Stimulated activated CD4-positive, alpha-beta T cell treated with anti-CD3 and anti-CD28 coated beads, Interleukin-4, amount 100 ng/mL, for 1 hour (primary cell): ENCODE measurements at places on chromosomes 5 and 9.

GRCh38 chr5:31937226-31937625, 236.9 kb downstream of the GOLPH3 start:
- no peak for DNase-seq

GRCh38 chr5:168578538-168579487, at the start of gene PANK3:
PANK3 (minus strand) TSS chr5:168579368; CDS start chr5:168579283, 85 bp downstream.
- no peak for DNase-seq

DNA sequence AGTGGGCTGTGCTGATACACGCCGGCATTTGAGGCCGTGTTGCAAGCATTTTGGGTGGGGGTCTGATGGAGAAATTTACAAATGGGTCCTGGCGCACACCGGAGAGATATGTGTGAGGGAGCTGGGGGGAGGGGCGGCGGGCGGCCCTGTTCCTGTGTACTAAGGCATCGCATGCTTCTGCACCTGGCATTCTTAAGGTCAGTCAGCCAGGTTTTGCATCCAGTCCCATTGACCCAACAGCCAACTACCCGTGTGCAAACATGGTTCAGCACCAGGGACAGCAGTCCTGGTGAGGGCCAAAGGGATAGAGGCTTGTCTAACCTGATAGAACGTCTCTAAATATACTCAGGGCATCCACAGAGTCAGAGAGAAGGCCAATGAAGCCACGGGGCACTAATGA, 839 bp downstream of the GABRG2 start:
- DNase-seq = no peak

- DNase-seq = no peak
These were observed 119.8 kb downstream of the AUH start for GRCh38 chr9:91241909-91242308.

GRCh38 chr5:150036513-150036912, 36.0 kb downstream of the HMGXB3 start:
- DNase-seq = no peak

DNA sequence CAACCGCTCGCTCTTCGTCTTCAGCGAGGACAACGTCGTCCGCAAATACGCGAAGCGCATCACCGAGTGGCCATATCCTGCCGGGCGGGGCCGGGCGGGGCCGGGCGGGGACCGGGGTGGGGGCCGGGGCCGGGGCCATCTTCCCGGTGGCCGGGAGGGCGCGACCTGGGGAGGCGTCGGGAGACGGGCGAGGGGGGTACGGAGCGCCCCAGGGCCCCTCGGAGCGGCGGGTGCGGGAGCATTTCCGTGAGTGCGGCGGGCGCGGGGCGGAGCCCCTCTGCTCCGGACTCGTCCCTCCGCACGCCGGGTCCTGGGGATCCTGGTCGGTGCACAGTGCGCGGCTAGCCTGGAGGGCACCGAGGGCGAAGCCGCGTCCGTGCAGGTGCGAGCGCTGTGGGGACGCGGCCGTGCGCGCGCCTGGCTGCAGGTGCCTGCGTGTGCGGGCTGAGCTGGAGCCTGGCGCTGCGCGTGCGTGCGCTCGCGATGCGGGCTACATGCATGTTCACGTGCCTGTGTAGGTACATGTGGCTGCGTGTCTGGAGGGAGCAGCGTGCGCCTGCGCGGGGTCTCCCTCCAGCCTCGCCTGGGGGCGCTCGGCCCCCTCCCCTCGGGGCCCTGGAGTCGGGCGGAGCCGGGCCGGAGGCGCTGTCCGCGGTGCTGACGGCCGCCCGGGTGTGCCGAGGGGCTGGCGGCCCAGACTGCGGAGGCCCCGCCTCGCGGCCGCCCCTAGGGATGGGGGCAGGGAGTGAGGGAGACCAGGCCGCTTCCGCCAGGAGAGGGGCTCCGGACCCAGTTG, 762 bp downstream of the CACNA1B start:
- peak; percentile 23 for DNase-seq

- DNase-seq = peak; percentile 22
These were observed 247.3 kb downstream of the MAN2A1 start for GRCh38 chr5:109936996-109937395.

- DNase-seq = no peak
These were observed 105.0 kb downstream of the SLC28A3 start for GRCh38 chr9:84235511-84235910.

DNA sequence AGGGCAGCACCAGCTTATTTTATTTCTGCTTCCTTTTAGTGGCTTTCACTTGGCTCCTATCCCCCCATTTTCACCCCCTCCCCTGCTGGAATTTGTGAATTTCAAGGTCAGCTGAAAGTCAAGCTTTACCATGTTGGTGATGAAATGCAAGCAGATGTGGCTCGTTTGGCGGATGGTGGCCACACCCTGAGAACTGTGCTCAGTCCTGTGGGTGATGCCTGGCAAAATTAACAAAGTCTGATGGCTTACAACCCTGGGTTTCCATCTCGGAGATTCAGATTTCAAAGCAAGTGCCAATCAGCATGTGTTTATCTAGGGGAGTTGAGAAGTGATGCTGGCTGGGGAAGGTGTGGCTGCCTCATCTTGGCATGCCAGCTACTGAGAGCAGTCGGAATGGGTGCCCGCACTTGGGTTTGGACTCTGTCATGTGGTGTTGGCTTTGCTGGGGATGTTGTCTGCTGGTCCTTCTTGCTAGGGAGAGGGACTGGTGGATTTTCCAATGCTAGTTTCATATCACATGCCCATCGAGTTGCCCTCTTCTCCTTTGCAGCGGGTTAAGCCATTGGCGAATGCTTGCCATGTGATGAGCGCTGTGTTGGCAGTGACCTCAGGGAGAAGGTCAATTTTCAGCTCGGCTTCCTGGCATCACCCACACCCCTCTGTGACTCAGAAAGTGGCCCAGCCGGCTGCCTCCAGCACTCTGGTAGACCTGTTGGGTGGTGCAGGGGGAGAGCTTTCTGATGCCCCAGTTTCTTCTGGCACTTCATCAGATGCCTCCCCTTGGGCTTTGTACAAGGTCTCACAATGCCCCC, 77.0 kb upstream of the PITX1 start:
- no peak for DNase-seq

GRCh38 chr9:135602789-135603481, 36.4 kb downstream of the GLT6D1 start:
- DNase-seq = peak; percentile 56

DNA sequence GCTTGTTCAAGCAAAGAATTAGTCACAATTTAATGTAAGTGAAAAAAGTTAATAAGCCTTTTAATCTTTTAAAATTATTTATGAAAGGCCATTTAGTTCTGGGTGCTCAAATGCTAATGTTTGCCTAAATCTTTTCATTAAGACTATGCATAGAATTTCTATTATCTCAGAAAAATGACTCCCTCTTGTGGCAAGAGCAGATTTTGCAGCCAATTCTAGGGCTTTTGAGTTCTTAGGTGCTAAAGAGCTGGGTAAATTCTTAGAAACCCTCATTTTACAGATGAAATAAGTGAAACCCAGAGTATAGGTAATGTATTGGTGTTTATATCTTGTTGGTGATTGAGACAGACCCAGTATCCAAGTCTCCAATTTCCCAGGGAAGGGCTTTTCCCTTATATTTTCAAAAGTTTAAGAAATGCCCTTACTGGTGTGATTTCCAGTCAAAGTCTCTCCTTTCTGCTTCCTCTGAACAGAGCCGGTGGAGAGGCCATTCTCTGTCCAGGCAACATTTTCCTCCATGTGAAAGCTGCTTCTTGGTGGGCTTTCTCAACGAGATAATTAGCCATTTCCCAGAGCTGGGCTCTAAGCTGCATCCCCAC, 24.1 kb upstream of the PCSK5 start:
- no peak for DNase-seq

GRCh38 chr9:109981091-109981490, 201.1 kb downstream of the PALM2AKAP2 start:
- DNase-seq = no peak

DNA sequence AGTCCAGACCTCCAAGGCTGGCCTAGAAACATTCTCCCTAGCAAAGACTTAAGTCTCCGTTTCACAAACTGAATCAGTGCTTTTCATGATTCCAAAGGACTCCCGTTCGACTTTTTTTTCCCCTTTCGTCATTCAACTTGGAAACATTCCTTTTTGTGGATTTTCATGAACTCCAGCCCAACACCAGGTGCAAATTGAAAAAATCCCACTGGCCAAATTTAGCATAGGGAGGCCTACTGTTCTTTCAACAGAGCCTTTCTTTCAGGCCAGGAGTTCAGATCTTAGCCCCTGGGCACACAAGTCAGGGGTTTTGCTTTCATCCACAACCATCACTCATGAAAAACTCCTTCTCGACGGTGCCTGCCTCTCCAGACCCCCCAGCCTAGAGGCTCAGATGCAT, 285.3 kb downstream of the PIK3R1 start:
- no peak for DNase-seq

DNA sequence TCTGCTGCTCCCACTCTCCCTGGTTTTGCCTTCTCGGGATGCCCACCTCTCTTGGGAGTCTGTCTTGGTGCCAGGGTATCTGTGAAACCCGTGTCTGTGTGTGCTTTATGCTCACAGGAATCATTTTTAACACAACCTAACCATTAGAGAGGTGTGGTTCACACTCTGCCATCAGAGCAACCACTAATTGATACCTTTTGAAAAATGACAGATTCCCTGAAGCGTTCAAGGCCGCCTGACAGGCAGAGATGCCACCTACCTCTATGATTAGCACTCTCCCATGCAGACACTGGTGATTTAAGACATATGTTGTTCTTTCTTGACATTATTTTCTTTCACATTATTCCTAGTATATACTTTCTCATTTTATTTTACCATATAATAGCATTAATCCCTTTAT, 207.3 kb upstream of the SGCD start:
- no peak for DNase-seq

DNA sequence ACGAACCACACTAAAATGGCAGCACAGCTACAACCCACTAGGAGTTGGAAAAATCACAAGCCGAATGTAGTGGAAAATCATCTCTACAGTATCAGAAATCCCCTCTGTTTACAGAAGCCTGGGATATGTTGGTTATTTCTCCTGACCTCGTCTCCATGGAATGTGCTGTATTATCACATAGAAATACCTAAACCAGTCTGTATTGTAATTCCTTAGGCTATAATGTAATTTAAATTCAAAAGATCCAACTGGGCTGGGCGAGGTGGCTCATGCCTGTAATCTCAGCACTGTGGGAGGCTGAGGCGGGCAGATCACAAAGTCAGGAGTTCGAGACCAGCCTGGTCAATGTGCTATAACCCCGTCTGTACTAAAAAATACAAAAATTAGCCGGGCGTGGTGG, 244.8 kb upstream of the MPDZ start:
- DNase-seq = no peak

- no peak for DNase-seq
These were observed 131.3 kb upstream of the CCDC180 start for GRCh38 chr9:97176206-97176605.

DNA sequence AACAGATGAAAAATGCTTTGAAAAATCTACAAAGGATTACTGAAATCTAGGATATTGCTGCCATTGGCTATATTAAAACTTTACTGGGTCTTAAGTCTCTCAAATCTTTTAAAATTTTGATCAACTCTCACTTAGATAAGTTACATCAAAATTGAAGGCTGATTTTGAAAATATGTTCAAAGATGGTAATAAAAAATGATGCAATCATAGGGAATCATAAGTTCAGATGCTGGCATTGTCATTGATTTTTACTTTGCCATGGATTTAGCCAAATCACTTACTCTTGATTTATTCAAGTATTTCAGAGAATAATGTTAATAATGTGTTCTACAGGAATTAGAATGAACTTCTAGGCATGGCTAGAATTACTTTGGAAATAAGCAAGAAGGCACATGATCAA, 24.2 kb downstream of the LARS1 start:
- no peak for DNase-seq

- peak; percentile 48 for DNase-seq
These were observed 523 bp downstream of the MAML1 start for GRCh38 chr5:179732918-179733771.

DNA sequence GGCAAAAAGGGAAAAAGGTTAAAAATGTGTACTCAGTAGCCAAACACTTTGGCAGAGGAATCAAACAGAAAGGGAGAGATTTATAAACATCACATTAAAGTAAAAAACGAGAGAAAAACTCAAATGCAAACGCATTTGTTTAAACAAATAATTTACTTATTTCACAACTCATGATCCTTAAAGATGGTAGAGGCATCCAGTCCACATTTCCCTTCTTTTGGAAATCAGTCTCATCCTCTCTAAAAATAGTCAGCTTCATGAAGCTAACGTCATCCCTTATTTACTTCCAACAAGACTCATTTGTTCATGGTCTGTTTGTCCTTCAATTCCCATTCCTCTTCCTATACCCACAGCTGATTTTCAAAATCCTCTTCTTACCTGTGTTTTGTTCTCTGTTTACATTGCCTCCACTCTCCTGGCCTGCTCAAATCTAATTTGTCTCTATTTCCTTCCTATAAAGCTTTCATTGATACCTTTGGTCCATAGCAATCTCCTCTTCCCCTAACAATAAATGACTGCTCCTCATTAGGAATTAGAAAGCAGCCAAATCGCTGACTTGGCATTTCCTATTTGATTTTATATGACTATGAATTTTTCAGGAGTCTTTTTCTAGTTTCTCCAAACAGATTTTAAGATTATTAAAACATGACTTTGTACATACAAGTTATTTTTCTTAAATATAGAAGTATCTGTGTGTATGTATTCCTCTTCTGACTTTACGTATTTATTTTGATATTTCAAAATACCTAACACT, 805.3 kb downstream of the TLE1 start:
- no peak for DNase-seq
